ENCODE measurements at places on chromosomes 3 and 15. TPM values are rescaled to one million over a fixed set of nuclear protein-coding genes. Genes with fewer than 3 reads are reported as not detected.
A peak's percentile ranks its signal among the peaks of the same experiment; 100 is the strongest.

DNA sequence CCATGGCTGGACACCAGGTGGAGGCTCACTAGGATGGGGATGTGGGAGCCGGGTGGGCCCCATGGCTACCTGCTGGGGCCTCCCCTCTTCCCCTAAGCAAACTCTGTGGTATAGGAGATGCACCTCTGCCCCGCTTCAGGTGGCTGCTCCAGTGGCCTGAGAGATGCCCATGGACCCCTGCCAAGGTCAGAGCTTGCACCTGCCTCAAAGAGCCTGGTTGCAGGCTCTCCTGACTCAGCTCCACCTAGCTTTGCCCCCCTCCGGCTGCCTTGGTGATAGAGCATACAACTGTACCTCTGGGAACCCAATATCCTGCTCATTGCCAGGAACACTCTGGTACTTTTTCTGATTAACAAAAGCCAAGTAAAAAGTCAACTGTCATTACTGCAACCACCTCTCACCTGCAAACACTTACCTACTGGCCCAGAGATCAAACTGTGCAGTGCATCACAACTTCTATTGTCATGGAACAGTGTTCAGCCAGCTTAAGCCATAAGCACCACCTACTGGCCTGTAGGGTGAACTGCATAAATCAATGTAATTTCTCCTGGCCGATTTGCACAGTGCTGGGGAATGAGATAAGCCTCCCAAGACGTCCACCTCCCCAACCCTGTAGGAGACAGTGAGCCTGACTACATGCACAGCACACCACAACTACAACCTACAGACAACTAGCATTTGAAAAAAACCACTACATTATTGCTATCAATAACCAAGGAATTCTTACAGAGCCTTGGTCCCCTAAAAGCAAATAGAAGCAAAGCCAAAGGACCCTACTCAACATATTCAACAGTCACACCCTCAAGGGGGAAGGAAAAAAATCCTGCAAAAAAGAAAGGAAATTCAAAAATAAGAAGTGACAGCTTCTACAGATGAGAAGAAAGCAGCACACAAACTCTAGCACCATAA is 352.4 kb upstream of the ARHGEF26 start:
- peak; percentile 9 for DNase-seq

- DNase-seq = peak; percentile 7
Measured at GRCh38 chr3:17013050-17013449, 128.3 kb downstream of the PLCL2 start.

DNA sequence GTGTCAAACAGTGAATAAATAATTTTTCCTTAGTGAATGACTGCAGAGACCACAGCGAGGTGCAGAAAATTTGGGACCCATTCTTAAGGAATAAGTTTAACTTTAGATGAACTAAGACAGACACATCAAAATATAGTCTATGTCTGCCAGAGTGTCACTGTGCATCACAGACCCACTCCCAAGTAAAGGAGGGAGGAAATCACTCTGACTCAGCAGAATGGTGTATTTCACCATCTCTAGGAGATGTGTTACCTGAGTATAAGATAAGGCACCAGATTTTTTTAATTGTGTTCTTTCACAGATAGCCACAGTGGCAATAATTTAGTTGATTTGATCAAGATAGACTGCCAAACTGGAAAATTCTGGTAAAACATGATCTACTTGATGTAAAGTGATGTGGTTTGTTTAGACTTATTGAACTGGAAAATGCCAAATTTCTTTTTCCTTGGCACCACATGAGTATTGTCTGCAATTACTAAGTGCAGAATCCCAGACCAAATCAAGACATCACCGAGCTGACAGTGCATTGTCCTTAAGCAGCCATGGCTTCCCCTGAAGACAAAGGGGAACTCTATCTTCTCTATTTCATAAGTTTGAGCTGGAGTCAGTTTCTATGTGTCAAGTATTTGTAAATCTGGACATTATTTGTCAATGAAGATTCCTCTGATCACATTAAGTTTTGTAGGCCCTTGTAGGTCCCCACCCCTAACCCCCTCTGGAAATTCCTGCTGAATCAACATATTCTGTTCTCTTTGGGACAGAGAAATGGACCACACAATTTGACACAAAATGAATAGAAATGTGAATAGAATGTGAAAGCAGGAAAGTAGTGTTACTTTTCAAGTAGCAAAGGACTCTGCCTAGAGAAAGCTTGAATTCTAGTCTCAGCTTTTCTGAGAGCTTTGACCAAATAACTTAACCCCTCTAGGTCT is 47.6 kb downstream of the TIPARP start:
- DNase-seq = no peak

GRCh38 chr3:71784914-71785531 is at the start of gene PROK2:
Gene PROK2 (minus strand): TSS chr3:71785148. CDS start chr3:71785052, 96 bp downstream.
- peak; percentile 33 for DNase-seq

DNA sequence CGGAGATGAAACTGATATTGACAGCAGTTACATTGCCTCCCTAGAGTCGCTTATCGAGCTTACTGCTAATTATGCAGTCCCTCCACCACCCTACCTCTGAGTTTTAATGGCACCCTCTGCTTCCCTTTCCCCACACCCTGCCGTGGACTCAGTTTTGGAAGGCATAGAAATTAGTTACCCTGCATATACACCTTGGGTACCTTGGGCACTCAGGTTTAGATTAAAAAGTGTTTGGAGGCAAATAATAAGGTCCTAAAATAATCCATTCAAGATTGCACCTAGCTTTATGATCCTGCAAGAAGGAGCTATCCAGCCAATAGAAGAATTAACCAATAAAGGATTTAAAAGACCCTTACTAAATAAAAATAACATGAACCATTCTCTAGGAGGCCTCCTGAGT is 117.8 kb upstream of the AGBL1 start:
- no peak for DNase-seq

DNA sequence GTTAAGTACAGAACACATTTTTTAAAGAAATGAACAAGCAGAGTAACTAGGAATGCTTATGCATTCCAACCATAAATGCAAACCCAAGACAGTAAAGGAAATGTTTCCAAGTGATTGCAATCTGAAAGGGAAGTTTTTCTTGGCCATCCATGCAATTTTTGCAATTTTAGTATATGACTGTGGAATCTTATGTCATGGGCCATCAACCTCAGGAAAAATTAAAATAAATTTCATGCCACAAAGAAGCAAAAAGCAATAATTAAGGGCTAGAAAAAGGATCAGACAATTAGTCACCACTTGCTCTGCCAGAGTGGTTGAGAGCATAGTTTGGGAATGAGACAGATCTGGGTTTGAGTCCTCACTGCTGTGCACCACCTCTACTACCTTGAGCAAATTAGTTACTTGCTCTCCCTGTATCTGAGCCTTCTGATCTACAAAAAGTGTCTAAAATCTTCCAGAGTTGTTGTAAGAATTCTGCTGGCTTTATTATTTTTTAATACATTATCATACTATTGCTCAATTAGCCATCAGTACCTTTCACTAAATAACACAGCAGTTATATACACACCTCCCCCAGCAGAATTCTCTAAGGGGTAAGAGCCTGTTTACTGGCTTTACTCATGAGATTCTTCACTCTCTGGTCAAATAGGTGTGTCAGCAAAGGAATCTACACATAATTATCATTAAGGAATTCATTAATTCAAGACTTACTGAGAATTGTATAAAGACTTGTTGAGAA is 49.7 kb upstream of the FBN1 start:
- peak; percentile 88 for DNase-seq

GRCh38 chr15:98257290-98257689 is 296.8 kb downstream of the ARRDC4 start:
- DNase-seq = no peak

GRCh38 chr3:133944181-133944580 is 48.5 kb upstream of the RAB6B start:
- peak; percentile 65 for DNase-seq

- DNase-seq = no peak
Measured at GRCh38 chr3:95612611-95613010, 1201.8 kb upstream of the EPHA6 start.

DNA sequence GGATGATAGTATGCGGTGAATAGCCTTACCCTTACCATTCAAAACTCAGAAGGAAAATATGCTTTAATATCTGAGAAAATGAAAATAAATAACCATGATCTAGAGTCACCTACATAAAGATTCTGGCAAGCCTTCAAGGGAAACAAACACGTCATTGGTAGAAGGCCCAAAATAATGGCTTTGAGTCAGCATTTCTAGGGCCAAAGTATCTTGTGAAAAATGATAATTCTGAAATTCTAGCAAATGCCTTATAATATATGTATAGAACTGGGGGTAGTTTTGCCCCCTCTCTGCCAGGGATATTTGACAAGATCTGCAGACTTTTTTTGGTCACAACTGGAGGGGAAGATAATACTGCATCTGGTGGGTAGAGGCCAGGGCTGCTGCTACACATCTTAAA is 15.4 kb downstream of the PLSCR1 start:
- DNase-seq = peak; percentile 27

DNA sequence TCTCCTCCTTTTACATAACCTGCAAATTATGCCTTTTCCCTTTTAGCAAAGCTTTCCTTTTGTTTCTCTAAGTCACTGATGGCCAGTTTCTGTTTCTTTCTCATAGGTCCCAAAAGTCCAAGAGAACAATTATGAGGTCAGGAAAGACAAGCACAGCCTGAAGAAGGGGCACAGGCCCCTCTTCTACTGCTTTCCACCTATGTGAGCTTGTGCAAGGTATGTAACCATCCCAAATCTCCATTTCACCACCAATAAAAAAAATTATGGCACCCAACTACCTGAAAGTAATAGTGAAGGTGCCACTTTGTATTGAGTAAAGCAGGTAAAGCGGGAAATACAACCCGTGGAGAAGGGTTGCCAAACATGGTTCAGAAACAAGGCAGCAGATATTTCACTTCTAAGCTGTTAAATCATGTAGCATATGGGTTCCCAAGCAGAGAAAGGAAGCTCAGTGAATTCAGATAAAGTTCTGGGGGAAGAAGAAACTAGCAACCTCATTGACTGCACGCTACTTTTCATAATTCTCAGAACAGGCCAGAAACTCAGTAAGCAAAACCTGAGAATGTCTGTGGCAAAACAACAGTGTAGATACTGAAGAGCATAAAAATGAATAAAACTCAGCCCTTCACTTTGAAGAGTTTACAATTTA is 4.2 kb downstream of the PLOD2 start:
- DNase-seq = no peak

DNA sequence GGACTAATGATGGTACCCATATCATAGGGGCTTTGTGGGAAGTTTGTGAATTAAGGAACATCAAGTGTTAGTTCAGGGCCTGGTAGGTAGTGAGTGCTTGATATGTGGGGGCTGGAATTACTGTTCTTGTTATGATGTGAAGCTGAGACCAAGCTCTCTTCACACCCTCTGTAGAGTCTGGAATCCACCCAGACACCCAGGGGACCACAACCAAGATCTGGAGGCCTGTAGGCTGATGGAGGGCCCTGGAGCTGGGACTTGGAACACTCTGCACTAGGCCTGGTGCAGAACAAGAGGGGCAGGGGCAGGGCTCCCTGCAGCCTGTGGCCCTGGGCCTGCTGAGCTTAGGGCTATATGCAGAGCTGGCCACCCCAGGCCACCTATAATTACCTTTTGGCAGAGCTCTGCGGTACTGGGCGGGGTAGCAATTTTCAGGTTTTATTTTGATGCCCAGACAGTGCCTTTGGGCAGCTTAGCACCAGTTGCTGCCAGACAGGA is 13.1 kb upstream of the PRKCD start:
- DNase-seq = no peak

GRCh38 chr3:186492385-186492984 is 51.7 kb downstream of the CRYGS start:
- no peak for DNase-seq

DNA sequence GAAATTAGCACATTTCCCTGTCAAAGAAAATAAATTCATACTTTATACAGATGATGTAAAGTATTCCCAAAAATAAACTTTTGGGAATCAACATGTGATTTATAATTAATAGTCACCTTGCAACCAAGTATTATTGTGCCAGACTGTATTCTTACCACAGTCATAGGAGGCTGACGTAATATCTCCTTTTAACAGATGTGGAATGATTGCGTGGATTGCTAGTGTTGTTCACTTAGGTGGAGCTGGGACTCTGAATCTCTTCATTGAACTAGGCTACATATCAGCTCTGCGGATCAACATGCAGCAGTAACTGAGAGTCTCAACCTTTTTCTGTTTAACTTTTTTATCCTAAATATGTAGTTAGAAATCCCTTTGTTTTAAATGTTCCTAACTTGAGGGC is 37.2 kb downstream of the PXK start:
- DNase-seq = no peak

DNA sequence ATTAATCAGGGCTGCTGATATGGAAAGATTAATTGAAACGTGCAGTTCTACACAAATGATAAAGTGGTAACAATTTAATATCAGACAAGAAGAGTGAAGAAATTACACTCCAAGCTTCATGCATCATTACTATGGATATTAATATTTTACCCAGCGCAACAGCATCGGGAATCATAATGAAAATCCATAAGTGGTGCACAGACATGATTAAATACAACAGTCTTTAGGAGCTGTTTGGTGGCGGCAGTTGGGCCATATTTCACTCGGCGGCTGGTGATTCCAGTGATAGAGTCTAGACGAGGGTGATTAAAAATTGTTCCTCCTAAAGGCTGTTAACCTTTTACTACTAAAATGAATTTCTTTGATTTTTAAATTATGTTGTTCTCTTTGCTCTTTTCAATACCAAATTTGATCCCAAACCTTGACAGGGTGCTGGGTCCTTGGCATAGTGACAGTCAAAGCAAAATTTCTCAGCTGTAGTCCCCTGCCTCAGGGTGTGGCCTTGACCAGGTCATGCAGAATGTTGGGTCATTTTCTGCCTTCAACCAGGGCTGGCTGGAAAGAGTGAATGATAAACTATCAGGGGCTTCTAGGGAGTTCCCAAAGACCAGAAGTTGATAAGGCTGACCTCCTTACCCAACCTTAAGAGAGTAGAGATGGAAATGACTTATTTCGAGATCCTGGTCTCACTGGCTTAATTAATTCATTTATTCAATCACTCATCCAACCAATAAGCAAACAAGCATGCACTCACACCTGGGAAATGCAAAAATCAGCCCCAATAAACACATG is 392.0 kb downstream of the IL20RB start:
- DNase-seq = no peak

GRCh38 chr3:168455814-168456213 is 360.1 kb upstream of the GOLIM4 start:
- no peak for DNase-seq

GRCh38 chr3:99635348-99635747 is 3.0 kb upstream of the COL8A1 start:
- DNase-seq = no peak

- no peak for DNase-seq
Measured at GRCh38 chr3:187843654-187844053, 98.4 kb upstream of the BCL6 start.

- DNase-seq = no peak
Measured at GRCh38 chr3:52146189-52146588, 8.0 kb downstream of the POC1A start.

The NANOGP8 gene
- total RNA-seq = not detected

The EOMES gene
- 0.06 TPM for total RNA-seq

The FAH gene
- 22.4 TPM for total RNA-seq

The ERICH6 gene
- not detected for total RNA-seq

The GPR62 gene
- total RNA-seq = not detected

The FOXL2 gene
- total RNA-seq = 9.0 TPM

The LAMB2 gene
- 40.1 TPM for total RNA-seq

The SNURF gene
- total RNA-seq = 1.7 TPM

The RBP2 gene
- not detected for total RNA-seq

The KIF23 gene
- total RNA-seq = 107 TPM

The CLDN16 gene
- 0.74 TPM for total RNA-seq

All from Daoy (cell line).